Suppressor macrophage treated with lipopolysaccharide for 4 hours (primary cell): ENCODE measurements at places on chromosomes 4 and X.

GRCh38 chr4:151565583-151565982 lies 156.6 kb downstream of the FHIP1A start:
- no peak for DNase-seq

DNA sequence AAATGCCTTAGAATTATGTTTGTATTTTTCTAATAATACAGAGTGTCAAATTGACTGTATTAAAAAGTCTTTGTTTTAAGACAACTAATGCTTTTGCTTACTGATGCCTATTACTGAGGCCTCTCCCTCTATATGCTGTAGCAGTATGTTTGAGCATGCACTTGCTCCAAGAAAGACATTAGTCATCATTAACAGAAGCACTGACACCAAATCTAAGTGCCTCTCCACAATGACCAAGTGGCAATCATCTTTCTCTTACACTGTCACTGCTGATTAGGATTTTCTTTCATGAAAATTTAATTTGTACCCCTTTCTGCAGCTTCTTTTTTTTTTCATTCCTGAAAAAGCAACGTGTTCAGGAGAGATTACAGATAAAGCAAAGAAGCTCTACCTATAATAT lies 11.1 kb upstream of the MAB21L2 start:
- DNase-seq, result no peak

GRCh38 chr4:25874655-25875054 lies 11.9 kb upstream of the SEL1L3 start:
- DNase-seq, result no peak

GRCh38 chr4:153154007-153154975 lies 50.0 kb upstream of the TRIM2 start:
- peak; percentile 19 for DNase-seq

- DNase-seq, result no peak
These were observed 597.2 kb upstream of the GNPDA2 start for GRCh38 chr4:45323453-45324058.

DNA sequence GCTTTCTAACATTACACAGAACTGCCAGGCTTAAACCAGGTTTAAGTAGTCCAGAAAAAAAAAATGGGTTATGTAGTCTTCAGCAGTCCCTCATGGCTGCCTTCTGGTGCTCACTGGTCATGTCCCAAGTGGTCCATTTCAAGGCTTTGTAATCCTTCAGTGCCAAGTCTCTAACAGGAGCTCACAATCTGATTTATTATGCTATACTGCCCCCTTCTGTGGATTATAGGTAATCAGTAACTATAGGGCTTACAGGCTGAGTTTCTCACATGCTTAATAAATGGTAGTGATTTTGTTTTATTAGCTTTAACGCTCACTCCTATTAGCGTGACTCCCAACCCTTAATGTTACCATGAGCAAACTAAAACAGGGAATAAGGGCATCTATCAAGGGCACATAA lies 92.5 kb upstream of the EDA2R start:
- peak; percentile 39 for DNase-seq

- DNase-seq, result no peak
These were observed 86.8 kb upstream of the ETNPPL start for GRCh38 chr4:108849611-108850168.

DNA sequence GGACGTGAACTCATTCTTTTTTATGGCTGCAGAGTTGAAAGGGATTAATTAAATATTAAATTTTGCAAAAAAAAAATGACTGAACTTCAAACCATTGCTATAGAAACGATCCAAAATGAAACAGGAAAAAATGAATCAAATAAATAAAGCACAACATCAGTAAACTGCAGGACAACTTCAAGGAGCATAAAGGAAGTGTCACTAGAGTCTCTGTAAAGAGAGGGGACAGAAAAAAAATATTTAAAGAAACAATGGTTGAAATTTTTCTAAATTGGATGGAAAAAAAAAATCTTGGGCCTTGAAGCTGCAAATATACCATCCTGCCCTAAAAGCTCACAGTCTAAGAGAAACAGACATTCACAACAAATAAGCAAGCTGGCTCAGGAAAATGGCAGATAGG lies 339.3 kb upstream of the INTU start:
- DNase-seq, result no peak

- DNase-seq, result no peak
These were observed 177.7 kb upstream of the PPARGC1A start for GRCh38 chr4:24067367-24068193.

DNA sequence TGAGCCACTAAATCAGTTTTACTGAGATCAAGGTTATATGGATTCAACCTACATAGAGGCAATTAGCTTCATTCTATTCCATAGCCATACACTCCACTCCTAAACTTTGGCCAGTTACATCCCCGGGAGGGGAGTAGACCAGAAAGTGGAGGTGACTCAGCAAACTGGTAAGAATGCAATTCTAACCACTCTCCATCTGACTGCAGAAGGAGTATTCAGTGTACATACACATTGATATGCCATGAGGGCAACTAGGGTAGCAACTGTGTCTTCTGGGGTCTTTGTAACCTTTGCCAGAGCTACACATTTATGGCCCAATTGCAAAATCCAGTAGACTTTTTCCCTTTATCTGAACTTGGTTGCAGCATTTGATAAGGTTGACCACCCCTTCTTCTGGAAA lies 7.6 kb downstream of the SLC25A43 start:
- no peak for DNase-seq

DNA sequence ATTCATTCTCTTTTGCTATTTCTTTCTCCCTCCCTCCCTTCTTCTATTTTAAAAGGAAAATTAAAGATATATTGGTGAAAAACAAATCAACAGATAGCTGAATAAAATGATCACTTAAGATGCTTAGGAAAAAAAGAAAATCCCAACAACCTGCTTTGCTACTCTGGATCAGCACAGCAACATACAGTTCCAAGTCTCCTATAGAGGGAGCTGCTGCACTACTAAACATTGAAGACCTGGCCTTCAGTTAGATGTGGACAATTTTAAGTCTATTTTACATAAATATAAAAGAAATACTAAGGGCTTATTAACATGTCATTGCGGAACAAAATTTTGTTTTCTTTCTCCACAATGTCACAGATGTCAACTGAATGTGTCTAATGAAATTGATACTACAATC lies 226.4 kb downstream of the MAGEB5 start:
- DNase-seq, result no peak

GRCh38 chrX:129957241-129958082 lies 25.0 kb upstream of the BCORL1 start:
- peak; percentile 71 for DNase-seq

- no peak for DNase-seq
These were observed 34.7 kb upstream of the ASMTL start for GRCh38 chrX:1487401-1487800.

GRCh38 chr4:68589790-68590189 lies 13.7 kb upstream of the UGT2B17 start:
- no peak for DNase-seq

GRCh38 chr4:78129383-78130108 lies 72.4 kb downstream of the FRAS1 start:
- DNase-seq, result no peak

DNA sequence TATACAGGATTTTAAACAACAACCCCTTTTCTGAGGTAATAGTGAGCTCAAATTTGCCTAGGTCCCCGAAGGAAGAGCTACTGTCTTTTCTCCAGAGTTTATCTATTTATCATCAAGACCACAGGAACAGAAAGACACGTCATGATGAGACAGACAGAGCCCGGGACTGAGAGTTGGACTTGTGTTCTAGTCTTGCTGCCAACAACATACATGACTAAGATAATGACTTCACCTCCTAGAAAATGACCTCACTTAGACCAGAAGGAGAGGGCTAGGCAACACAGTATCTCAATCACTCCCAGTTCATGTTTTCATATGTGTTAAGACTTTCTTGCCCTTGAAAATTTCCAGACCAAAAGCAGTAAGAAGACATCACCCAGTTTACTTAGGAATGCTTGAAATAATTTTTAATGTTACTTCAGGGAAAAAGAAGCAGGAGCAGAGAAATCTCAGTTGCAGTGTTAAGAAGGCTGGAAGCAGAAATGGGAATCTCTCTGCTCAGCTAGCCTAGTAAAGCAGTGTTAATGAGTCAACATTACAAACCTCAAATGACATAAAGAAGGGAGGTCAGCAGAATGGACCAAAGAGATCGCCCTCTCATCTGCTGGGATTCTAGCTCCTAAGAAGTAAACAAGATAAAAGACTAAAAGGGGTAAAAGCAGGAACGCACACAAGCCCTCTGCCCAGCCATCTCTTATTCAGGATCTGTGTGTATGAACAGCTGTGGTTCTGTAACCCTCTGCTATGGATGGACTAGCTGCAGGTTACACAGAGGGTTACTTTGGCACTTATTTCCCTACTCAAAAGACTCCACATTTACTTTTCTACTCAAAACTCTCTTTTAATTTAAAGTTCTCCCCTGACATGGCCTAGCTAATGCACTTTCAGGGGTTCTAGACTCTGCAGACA lies 24.8 kb downstream of the PDGFC start:
- DNase-seq, result peak; percentile 91

DNA sequence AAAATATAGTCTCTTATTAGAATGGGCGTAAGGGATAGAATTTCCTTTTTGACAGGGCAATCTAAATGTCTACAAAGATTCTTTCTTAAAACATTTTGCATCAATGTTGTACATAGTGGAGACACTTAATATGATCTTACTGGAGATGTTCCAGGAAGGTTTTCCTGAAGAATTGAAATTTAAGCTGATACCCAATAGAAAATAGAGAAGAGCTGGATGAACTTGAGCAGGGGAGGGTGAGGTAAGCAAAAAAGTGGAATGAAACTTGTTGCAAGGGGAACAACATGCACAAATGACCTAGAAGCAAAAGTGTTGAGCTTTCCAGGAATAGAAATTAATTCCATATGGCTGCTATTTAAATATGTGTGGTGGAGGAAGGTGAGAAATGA lies 19.7 kb downstream of the SLAIN2 start:
- no peak for DNase-seq

GRCh38 chr4:7843831-7844593 lies 95.6 kb downstream of the AFAP1 start:
- peak; percentile 69 for DNase-seq

GRCh38 chr4:38743866-38744265 lies 38.9 kb downstream of the TLR10 start:
- peak; percentile 81 for DNase-seq

DNA sequence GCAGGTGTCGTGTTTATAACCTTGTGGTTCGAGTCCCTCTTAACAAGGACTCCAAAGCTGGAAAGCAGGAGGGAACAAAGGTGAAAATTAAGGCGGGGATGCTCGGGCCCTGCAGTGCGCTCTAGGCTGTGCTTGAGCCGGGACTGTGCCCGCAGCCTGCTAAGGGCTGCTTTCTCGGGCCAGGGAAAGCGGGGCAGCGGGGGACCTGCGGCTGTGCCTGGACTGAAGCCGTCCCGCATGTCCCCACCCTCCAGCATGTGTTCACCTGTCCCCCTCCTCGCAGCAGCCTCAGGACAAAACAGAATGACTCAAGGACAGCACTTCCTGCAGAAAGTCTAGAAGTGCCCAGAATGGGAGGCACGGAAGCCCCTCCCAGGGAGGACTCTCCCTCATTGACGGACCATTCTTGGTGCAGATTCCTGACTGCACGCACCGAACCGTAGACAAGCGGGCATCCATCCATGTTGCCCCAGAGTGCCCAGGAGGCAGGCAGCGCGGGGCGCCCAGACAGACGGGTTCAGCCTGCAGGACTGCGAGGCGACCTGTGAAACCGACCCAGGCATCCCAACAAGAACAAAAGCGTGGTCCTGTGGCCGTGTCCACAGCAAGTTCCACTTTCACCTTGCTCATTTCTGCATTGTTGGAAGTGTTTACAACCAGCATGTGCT lies 342.9 kb downstream of the MAGEB5 start:
- no peak for DNase-seq

- no peak for DNase-seq
These were observed 217.2 kb upstream of the HCCS start for GRCh38 chrX:10893976-10894375.

DNA sequence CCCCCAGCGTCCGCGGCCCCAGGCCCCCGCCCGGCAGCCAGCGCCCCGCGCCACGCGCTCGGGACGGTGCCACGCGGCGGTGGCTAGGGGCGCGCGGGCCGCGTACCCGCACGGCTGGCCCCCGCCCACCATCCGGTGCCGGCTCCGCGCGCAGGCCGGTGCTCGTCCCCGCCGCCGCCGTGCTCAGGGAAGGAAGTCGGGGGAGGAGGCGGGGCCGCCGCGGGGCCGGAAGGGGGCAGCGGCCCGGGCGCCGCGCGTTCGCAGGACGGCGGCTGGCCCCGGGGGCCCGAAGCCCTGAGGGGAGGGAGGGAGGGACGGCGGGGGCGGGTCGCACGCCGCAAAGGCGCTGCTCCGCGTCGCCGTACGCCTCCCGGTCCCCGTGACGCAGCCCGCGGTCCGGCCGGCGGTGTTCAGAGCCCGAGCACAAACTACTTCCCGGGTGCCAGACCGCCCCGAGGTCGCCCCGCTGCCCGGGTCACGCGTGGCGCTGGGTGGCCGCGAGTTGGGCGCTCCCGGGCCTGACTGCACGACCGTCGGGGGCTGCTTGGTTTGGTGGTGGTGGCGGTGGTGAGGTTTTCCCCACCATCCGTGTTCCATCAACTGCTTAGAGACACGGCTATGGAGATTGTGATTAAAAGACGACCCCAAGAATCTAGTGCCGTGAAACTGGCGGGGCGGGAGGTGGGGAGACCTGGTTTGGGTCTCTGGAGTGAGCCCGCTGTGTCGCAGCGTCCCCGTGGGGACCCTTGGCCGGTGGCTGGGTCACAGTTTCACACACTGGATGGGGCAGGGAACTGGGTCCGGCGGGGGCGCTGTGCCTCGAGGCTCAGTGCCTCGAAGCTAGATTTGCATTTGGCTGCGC lies at the start of gene DCTD:
Gene DCTD, minus strand, starts transcription at position 205 of the 862 bp plus-strand sequence. CDS start 1,818 bp downstream, outside the sequence.
- peak; percentile 78 for DNase-seq

DNA sequence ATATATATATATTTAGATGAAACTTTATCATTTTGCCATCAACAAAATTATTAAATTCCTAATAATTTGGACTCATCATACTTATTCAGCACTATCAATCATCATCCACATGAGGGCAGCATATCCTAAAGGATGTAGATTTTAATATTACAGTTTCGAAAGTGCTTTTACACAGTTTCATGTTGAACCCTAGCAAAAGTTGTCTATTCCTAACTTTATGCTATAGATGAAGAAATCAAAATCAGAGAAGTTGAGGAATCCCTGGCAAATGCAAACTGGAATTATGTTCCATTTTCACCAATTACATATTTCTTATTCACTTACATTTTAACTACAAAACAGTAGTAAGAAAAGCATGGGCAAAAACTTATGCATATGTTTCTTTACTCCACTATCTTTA lies 36.6 kb upstream of the UGT2A1 start:
- DNase-seq, result peak; percentile 68

- DNase-seq, result no peak
These were observed 165.3 kb upstream of the FAM241A start for GRCh38 chr4:111979921-111980320.

GRCh38 chr4:14257903-14258302 lies 630.4 kb upstream of the BOD1L1 start:
- DNase-seq, result no peak

DNA sequence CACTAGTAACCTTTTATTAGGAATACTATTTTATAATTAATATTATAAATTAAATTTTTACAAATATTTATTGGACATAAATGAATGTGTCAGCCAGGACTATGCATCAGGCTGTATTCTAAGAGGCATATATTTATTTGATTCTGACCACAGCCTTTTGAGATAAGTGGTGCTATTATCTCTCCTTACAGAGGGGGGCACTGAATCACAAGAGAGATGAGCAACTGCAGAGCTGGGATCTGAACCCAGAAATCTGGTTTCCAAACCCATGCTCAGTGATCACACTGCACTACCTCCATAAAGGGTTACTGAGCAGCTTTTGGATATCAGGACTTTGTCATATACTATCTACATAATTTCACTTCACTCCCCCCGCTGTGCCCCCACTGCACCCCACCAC lies 322.0 kb downstream of the TMA16 start:
- DNase-seq, result no peak

GRCh38 chrX:10030570-10030969 lies 63.4 kb downstream of the CLDN34 start:
- DNase-seq, result no peak

GRCh38 chr4:151052785-151053184 lies 37.7 kb upstream of the LRBA start:
- DNase-seq, result no peak
